ENCODE measurements at places on chromosomes 6 and 20. TPM values are rescaled to one million over a fixed set of nuclear protein-coding genes. Genes with fewer than 3 reads are reported as not detected.

Gene VSTM2L
- total RNA-seq: 0.37 TPM

Gene ID4
- total RNA-seq: 102 TPM

Gene HLA-DRB1
- 56.2 TPM for total RNA-seq

Gene CDH26
- total RNA-seq: 1.4 TPM
